ENCODE measurements at places on chromosomes 7 and 10.
A peak's percentile ranks its signal among the peaks of the same experiment; 100 is the strongest.

DNA sequence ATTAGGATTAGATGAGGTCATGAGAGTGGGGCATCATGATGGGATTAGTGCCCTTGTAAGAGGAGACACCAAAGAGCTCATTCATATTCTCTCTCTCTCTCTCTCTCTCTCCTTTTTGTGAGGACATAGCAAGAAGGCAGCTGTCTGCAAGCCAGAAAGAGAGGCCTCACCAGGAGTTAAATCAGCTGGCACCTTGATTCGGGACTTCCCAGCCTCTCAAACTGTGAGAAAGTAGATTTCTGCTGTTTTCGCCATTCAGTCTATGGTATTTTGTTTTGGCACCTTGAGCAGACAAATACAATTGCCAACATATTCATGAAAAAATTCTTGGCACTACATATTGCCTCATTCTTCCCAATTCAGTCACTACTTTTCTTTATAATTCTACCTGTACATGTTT is 20.6 kb upstream of the ATAD1 start:
- DNase-seq = no peak

DNA sequence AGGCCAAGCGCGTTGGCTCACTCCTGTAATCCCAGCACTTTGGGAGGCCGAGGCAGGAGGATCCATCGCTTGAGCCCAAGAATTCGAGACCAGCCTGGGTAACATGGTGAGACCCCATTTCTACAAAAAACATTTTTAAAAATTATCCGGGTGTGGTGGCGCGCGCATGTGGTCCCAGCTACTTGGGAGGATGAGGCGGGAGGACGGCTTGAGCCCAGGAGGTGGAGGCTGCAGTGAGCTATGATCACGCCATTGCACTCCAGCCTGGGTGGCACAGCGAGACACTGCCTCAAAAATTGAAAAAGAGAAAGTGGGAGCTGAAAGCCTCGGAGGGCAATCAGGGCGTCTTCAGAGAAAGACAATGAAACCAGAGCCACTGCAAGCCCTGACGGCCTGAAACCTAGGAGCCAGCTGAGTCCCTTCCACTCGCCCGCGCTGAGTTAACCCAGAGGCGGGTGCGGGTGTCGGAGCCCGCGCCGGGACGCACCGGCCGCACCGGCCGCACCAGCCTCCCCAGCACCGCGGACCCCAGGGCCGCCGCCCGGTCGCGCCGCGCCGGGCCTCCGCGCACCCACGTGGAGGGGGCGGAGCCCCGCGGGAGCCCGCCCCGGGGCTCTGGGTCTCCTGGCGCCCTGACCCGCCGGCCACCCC is 22.4 kb downstream of the ZFAND2A start:
- no peak for DNase-seq

DNA sequence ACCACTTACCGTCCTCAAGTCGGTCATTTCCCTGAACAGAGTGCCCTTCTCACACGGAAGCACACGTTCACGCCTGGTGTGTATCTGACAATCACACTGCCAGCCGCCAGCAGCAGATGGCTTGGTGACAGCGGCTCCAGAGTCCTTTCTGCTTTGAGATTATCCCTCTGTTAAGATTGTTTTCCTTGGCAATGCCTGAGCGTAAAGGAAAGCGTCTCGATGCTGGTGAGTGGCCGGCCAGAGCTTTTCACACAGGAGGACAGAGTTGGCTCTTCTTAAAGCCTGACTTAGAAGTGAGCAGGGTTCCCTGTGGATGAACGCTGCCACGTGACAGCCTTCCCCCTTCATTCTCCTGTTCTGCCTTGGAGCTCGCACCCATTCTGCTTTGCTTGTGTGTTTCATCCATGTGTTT is 22.1 kb upstream of the PRKAR1B start:
- no peak for DNase-seq

DNA sequence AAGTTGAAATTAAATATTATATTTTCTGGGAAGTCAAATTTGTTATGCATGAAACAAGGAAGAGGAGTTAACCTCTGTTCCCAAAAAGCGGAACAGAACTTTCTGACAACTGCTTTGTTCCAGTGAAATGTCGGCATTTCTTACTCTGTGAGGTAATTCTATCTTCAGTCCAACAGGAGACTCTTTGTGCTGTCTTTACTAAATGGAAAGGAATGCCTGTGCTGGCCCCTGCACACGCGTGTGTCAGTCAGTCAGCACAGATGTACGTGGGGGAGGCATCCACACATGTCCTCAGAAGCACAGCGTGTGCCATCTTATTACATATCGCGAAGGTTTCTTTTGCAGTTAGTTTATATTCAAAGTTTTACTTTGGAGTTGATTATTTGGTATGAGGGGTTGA is 37.5 kb downstream of the NET1 start:
- DNase-seq = no peak

DNA sequence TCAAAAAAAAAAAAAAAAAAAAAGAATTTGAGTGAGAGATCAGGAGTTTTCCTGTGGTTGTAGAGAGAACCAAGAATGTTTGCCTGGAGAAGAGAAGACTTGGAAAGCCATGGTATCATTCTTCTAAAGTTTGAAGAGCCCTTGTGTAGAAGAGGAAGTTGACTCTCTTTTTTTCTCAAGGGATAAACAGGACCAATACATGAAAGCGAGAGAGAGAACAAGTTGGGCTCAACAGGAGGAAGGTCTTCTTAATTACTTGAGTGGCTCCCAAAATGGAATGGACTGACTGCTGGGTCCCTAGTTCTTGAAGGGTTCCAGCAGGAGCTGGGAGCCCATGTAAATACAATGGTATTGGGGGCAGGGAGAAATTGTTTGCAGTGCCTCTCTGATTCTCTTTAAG is 173.3 kb upstream of the ADO start:
- DNase-seq = no peak

- peak; percentile 42 for DNase-seq
Measured at GRCh38 chr7:85023066-85023712, 163.7 kb downstream of the SEMA3D start.

DNA sequence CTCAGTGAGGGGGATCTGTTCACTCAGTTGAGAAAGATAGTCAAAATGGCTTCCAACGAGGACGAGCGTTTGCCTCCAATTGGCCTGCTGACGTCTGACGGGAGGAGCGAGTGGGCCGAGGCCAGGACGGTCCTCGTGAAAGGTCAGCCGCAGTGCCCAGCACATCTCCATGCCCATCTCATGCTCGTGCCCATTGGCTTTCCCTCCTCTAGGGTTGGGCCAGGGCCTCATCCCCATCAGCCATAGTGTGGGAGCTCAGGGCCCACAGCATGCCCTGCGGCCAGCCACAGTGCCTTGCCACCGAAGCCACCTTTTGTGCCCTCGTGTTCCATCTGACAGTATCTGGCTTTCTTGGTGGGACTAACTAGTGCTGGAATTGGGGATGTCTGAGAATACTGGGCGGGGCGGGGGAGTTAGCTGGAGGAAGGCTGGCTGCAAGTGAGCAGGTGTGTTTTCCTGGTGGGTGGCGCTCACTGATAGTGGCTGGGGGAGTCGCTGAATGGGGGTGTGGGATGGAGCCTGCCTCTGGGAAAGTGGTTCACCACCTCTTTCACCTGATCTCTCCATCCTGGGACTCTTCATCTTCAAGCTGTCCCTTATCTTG is 13.9 kb downstream of the CHAT start:
- no peak for DNase-seq

GRCh38 chr10:35216303-35216905 is 89.8 kb downstream of the CREM start:
- DNase-seq = no peak

GRCh38 chr10:49830016-49830415 is 67.9 kb upstream of the OGDHL start:
- DNase-seq = no peak

DNA sequence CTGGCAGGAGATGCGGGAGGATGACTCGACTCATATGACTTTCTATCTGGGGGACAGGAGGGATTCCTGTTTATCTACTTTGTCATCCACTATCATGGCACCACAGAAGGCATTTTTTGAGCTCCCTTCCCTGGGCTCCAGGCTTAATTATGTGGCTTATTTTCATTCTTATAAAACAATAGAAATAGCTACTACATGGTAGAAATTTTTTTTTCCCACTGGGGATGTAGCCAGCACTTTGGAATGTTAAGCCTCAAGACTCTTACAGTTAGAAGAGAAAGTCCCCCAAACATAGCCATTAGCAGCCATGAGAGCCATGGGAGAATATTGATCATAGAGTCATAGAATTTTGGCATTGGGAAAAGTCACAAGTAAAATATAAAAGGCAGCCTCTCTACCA is 14.6 kb upstream of the FAM180A start:
- no peak for DNase-seq

DNA sequence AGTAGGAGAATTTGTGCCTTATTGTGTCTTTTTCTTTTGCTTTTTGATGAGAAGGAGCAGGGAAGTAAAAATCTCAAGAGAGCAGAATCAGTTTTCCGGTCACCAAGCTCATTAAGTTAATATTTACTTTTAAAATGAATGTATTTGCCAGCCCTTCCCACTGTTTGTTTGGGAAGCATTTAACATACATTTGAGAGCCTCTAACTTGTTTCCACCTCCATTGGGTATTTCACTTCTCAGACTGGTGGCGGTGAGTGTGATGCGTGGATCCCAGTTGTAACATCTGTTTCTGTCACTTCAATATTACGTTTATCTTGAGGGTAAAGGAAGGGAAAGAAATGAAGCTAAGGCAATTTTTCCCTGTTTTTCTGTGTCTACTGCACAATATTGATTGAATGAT is 22.8 kb downstream of the CDK14 start:
- no peak for DNase-seq

DNA sequence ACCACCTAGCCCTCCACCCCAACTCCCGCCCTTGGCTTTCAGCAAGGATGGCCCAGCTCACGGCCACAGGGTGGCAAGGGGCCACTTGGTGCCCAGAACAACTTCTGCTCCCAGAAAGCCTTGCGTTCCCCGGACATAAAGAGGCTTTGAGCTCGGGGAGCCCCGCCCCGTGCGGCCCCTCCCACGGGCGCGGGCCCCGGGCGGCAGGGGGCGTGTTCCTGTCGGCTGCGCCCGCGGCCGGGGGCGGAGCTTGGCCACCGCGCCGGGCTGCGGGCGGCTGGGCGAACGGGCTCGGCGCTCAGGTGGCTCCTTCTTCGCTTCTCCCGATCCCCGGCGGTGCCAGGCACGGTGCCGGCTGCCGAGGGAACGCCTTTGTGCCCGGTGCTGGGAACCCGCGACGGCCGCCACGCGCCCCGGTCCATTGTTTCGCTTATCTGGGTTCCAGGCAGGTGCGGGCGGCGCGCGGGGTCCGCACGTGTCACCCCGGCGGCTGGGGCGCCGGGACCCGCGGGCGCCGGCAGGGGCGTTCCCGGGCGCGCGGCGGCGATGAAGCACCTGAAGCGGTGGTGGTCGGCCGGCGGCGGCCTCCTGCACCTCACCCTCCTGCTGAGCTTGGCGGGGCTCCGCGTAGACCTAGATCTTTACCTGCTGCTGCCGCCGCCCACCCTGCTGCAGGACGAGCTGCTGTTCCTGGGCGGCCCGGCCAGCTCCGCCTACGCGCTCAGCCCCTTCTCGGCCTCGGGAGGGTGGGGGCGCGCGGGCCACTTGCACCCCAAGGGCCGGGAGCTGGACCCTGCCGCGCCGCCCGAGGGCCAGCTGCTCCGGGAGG is at the start of gene NFE2L3:
NFE2L3 (plus strand) TSS at position 246 of the 829 bp plus-strand sequence; CDS start at position 547, 301 bp downstream.
- peak; percentile 58 for DNase-seq

- DNase-seq = no peak
Measured at GRCh38 chr10:12250181-12250580, 54.2 kb downstream of the CDC123 start.

DNA sequence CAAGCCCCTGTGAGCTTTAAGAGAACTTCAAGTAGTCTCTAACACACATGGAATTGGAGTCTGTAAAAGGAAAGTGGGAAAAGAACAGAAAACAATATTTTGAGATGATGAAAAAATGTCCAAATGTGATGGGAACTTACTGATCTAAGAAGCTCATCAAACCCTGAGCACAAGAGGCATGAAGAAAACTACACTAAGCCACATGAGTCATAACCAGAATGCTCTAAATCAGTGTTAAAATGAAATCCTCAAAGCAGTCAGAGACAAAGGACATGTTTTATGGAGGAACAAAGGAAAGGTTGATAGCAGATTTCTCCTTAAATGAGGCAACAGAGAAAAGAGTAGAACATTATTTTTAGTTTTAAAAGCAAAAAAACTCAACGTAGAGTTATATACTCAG is 37.2 kb downstream of the ZNF33A start:
- DNase-seq = no peak

DNA sequence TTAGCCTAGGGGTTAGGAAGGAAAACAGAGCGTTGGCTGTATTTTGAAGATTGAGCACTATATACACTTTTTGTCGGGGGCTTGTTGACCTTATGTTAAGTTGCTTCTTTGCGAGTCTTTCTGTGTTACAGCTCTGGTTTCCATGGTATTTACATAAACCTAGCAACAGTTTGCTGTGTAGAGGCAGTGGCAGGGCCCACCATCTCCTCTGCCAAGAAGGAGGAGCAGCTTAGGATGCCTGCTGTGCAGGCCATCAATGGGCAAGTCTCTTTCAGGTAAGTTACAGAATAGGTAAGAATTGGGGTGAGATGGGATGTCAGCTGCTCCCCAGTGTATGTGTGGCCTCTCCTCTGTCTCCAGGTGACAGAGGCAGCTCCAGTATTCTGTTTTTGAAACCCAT is 485.5 kb downstream of the LRMDA start:
- no peak for DNase-seq

DNA sequence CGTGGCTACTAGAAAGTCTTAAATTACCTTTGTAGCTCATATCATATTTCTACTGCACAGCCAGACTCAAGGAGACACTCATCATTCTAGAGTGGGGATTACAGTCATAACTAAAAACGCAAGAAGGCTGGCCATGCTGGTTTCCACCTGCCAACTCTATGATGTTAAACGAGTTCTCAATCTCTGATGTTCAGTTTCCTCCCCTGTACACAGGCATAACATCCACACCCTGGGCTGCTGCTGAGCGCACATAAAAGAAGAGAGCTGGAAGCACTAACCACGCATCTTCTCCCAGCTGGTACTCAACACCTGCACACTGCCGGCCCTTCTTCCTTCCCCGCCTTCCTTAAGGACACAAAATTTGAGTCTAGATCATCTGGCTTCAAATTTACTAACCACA is 60.5 kb downstream of the SORBS1 start:
- no peak for DNase-seq

DNA sequence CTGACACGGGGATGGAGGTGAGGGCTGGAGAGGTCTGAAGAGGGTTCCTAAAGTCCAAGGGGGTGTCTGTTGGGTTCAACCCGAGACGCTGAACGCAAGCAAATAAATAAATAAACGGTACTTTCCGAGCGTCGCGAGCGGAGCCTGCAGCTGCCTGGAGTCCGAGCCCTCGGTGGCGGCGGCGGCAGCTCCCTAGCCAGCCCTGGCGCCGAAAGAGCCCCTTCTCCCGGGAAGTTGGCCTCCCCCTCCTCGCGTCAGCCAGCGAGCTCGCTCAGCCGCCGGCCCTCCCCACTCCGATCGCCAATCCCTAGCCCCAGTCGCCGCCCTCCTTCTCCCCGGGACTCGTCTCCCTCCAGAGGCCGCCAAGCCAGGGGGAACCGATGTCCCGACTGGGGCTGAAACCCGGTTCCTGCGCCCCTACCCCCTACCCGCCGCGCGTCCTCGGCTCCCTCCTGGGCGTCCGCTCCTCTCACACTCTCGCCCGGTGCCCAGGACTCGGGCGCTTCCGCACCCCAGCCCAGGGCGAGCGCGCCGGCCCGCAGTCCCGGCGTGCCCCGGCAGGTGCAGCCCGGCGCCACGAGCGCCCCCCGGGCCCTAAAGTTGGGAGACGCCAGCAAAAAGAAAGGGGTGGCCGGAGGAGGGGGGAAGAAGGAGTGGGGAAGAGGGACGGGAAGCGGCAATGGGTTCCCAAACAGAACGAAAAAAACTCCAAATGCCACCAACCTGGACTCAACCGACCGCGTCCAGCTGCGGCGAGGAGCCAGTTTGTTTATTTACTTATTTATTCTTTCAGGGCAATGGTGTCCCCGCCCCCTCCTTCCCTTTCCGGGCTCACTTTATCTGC is at the start of gene GFRA1:
GFRA1 (minus strand) TSS at position 767 of the 844 bp plus-strand sequence. CDS start 1,177 bp downstream, outside the sequence.
- DNase-seq = no peak

Measured in SW 1271 (cell line).